Kidney (tissue), 22 donors: ENCODE measurements at places on chromosomes 2 and 18.

DNA sequence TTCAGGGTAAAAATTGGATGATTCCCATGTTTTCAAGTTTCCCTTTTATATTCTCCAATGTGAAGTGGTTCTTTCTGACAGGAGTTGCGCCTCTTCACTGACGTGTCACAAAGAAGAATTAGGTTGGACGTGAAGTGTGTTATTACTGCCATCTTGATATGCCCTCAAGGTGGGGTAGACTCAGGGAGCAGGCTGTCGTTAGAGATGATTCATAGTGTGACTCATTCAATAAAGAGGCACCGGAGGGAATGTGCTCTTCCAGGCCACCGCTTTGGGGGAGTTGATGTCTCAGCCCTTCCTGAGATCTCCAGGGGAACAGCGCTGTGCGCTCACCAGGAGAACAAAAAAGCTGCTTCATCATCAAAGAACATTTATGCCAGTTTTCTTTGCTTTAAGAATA, 3.6 kb upstream of the DGKD start:
- no peak for DNase-seq

DNA sequence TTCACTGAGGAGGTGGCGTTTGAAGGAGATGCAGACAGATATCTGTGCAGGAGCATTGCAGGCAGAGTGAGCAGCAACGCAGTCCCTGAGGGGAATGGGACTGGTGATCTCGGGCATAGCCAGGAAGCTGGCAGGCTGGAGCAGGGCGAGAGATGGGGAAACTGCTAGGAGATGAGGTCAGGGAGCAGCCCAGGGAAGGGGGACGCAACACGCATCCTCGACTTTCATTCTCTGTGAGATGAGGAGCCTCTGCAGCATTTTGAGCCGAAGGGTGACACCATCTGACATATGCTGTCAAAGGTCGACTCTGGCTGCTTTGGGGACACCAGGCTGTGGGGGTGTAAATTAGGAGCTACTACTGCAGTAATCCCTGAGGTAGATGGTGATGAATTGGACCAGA, 4.3 kb upstream of the CHRNA1 start:
- DNase-seq, result no peak

DNA sequence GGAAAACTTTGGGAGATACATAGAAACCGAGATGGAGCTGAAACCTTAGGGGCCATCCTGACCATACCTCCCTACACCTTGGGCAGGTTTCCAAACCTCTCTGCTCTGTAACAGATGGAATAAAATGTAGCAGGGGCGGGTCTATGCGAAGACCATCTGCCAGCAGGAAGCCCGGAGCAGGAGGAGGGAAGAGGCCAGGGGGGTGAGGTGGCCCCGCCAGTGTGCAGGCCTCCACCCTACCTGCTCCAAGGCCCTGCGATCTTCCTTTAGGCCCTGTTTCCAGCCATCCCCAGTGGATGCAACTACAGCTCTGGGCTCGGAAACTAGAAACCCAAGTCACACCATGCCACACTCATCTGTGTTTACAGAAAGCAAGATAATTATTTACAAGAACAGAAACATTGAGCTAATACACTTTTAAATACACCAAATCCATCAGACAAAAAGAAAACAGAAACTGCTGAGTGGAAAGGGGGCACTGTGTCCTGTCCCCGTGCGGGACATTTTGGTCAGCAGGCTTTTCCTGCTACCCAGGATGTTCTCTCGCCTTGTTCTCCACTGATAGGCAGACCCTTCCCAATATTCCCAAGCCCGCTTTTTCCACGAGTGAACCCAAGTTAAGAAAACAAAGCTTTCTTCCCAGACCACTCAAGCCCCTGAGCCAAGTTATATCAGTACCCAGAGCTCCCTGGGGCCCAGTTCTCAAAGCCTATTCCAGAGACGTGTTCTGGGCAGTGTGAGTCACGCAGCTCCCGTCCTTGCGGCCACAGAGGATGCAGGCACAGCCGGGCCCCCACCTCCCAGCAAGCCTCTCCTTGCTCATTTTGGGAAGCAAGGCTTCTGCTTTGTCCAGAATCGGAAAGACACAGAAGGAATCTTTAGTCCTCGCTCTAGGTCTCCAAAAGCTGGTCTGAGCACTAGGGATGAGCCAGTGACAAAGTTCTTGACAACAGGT, 17.3 kb downstream of the CIB4 start:
- no peak for DNase-seq

- no peak for DNase-seq
Observed at GRCh38 chr2:204491528-204491927, 53.7 kb upstream of the PARD3B start.

DNA sequence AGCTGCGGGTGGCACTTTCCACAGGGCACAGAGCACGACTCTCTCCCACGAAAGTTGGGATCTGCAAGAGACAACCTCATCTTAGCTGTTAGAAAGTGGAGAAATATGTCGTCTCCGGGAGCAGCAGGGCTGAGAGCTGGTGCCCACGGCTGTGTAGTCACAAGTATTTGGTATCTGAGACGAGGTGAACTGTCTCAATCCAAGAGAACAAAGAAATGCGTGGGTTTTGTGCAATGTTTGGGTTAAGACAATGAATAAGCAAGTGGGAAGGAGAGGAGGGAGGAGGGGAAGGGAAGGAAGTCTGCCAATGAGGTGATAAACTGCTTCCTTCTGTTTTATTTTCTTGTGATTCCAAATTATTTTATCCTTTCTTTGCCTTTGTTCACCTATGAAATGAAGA, 18.0 kb downstream of the DYTN start:
- DNase-seq, result no peak

GRCh38 chr18:3845161-3845560, 395.2 kb downstream of the TGIF1 start:
- no peak for DNase-seq

DNA sequence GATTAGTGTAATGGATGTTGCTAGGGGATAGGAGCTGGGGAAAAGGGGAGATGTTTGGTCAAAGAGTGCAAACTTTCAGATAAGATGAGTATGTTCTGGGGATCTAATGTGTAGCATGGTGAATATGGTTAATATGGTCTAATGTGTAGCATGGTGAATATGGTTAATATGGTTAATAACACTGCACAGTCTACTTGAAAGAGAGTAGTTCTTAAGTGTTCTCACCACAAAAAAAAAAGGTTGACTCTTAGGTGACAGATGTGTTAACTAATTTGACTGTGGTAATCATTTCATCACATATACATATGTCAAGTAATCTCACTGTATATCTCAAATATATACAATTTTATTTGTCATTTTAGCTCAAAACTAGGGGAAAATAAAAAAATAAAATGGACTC, 121.3 kb upstream of the CD226 start:
- DNase-seq, result no peak

GRCh38 chr2:232584238-232584637, 33.7 kb downstream of the EIF4E2 start:
- no peak for DNase-seq

DNA sequence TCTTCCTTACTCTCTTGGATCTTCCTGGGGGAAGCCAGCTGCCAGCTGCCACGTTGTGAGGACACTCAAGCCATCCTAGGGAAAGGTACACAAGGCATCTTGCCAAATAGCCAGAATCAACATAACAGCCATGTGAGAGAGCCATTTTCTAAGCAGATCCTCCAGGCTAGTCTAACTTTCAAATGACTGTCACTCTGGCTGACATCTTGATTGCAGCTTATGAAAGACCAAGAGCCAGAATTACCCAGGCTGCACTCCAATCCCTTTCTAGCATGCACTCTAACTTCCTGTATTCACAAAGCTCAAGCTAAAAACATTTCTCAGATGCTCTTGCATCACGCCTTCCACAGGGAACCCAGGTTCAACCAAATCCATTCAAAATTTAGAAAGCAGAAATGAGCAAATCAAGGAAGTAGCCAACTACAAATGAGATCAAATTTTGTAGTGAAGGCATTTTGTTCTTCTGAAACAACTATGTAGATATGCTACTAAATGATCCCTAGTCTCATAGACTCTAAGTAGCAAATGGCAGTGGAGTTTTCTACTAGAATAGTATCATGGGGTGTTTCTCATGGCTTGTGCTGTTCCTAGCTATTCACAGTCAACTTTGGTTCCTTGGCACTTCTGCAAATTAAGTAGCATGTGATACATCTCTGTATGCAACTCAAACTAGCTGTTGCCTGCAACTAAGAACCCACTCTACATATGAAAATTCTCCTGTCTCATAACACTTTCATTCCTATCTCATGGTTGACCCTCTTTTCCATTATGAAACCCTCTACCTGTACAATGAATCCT, 281.9 kb downstream of the ZEB2 start:
- DNase-seq, result no peak

- DNase-seq, result no peak
Observed at GRCh38 chr2:66925128-66925527, 472.0 kb upstream of the ETAA1 start.

- no peak for DNase-seq
Observed at GRCh38 chr2:145827235-145827634, 1307.3 kb upstream of the ZEB2 start.

DNA sequence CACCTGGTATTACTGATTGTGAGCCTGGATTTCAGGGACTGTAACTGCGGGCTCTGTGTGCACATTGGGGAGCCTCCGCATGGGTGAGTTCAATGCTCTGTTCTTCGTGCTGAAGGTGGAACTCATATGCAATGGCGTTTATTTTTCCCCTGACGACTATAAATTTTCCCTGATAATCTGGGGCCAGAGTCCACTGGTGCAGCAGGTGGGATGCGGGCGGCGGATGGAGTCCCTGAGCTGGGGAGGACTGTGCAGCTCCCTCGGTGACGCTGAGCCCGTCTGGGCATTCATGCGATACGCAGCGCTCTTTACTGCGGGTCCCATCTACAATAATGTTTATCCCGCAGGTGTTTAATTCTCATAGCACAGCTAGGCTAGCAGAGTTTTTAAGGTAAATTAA, 181.6 kb upstream of the ALKAL2 start:
- no peak for DNase-seq
